ENCODE measurements at places on chromosomes 7 and 10.

DNA sequence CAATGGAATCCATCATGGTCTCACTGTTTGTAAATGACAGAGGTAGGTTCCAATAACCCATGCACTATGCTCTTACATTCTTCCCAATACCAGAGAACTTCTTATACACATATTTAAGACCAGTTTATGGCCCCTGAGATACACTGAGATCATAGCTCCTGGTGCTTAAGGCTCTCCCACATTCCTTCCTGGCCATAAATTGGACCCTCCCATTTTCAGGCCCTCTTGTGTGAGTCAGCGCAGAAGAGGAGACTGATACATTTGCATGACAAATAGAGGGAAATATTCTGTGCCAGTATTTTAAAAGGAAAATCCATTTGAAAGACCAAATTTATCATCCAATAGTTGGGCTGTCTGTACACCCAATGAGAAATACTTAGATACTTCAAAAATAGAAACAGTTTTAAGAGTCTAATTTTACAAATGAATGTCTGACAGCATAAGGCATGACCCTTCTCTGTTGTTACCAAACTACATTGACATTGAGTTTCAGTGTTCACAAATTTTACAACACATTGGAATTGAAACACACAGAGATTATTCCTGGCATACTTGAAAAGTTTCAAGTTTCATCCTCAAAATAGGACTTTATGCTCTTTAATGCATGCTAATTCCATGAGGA lies 35.3 kb downstream of the SLC16A9 start:
- DNase-seq = no peak

DNA sequence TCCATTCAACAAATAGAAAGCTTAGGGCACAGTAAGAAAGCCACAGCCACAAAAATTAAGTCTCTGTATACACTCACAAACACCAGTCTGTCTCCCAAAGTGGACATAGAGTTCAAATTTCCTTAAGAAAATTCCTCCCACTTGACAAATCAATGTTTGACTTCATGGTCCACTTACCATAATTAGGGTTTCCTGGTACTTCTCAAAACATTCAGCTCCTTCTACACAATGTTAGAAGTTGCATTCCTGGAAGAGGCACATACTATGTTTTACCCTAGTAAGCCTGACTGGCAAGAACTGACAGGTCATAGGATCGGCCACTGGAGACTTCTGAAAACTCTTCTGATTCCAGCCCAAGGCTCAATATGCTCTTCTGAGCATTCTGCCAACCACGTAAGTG lies 70.5 kb downstream of the CPXM2 start:
- DNase-seq = no peak

DNA sequence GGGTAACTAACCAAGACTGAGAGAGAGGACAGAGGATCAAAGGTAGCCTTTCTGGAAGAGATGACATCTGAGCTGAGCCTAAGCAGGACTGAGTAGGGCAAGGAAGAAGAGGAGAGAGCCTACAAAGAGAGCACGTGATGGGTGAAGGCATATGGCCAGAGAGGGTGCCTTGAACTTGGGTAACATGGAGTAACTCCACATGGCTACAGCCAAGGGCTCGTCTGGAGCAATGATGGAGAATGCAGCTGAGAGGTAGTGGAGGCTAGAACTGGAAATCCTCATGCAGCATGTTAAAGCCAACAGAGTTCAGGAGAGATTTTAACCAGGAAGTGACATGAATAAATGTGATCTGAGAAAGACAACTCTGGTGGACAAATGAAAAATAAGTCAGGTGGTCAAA lies 77.8 kb downstream of the LRRC17 start:
- no peak for DNase-seq

GRCh38 chr7:128734890-128735289 lies 4.3 kb upstream of the CALU start:
- no peak for DNase-seq

- DNase-seq = no peak
These were observed 346.0 kb downstream of the PHF14 start for GRCh38 chr7:11319491-11320274.

DNA sequence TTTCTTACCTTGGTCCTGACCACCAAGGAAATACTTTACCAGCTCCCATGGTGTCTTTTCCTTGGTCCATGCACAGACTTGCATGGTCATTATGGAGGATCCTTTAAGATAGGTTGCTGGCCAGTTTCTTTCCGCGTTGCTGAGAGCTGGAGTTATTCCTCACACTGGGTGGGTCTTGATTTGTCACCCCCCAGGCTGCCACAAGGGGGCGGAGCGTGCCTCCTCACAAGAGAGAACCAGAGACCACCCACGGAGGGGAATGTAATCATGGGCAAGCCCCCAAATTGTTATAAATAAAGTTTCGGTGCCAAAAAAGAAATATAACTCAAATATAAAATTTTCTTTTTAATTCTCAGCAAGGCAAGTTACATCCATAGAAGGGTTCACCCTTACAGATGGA lies 10.5 kb upstream of the TRIM24 start:
- DNase-seq = no peak

DNA sequence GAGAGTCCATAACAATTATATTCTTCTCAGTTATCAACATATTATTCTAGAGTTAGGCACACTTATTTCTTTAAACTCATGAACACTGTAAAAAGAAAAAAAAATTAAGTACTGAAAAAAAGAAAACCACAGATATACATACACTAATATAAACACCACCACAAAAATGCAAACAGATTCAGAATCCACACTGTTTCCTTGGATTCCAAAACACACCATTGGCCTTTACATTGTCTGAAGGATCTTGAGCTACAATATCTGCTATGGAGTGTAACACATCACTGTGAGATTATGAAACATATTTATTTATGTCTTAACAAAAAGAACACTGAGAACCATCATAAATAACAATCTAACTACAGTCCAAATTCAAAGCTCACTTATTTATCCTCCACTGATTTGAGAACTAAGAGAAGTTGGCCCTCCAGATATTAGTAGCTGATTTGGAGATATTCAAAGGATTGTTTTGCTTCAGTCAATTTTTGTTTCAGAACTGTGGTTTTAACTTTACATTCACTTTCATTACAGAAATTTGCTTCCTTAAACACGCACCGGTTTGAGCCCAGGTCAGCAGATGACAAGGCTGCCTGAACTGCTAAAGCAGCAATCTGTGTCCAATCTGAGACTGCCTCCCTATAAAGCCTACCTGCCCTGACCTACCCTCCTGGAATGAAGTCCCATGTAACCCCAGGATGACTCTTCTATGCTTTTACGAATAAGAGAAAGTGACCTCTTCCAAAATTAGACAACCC lies 47.0 kb upstream of the CDK1 start:
- peak; percentile 56 for DNase-seq

- DNase-seq = no peak
These were observed 44.6 kb downstream of the FGFR2 start for GRCh38 chr10:121553511-121554264.

Measured in GM13976 (cell line).